ENCODE measurements at places on chromosomes 1 and 21.

GRCh38 chr1:76674689-76675210, 192.5 kb upstream of the ST6GALNAC5 start:
- no peak for DNase-seq

GRCh38 chr1:5856246-5856815, 135.9 kb downstream of the NPHP4 start:
- peak; percentile 30 for DNase-seq

DNA sequence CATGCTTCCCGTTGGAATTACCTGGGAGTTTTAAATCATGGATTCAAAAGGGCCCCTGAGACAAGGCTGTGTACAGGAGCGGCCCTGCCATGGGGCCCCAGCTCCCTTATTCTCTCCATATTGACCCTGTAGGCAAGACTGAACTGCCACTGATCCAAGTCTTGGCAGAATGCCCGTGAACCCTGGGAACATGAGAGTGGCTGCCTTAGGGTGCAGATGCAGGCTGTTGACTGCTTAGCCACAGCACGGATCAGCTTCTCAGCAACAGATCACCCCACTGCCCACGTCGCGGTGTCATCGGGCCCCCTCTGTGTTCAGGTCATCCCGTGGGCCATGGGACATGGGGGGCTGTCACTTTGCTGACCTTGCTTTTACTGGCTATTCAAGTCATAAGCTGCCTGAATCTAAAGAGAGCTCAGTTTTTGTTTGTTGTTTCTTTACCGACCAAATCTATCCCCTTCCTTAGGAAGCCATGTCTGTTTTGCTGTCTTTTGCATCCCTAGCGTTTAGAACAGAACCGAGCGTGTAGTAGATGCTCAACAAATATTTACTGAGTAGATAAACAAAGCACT, 83.4 kb downstream of the MATN1 start:
- no peak for DNase-seq

- DNase-seq = no peak
These were observed 32.6 kb downstream of the ATP1B1 start for GRCh38 chr1:169138866-169139670.

- DNase-seq = peak; percentile 79
These were observed 614 bp upstream of the CACNA1E start for GRCh38 chr1:181482521-181483284.

GRCh38 chr1:88552226-88552625, 131.8 kb upstream of the PKN2 start:
- no peak for DNase-seq

DNA sequence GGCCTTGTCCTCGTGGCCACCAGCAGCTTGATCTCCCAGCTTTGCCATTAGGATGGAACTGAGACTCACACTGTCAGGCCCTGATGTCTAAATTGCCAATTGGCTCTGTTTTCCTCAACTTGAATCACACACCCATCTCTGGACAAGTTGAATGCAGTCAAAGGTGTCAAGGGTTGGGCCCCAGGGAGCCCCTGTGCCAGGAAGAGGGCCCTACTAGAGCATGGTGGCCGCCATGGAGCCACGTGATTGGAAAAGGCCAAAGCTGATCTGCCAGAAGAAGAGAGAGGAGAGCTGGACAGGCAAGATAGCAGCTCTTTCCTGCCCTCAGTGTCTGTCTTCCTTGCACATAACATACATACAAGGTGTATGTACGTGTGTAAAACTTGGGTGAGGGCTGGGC, 54.9 kb upstream of the NEK2 start:
- DNase-seq = no peak

DNA sequence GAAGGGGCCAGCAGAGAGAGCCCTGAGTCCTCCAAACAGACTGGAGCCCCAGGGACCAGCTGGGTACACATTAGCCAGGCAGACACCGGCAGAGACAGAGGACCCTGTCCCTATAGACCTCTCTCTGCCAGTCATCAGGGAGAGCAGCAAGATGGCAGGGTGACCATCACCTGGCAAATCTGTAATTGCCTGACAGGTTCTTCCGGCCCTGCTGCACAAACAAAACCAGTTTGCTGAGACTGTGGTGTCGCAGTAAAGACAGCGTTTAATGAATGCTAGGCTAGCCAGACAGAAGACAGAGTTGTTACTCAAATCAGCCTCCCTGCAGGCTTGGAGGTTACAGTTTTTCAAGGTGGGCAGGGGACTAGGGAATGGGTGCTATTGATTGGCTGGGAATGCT, 618.9 kb downstream of the NPHP4 start:
- DNase-seq = no peak

Data from ELF-1 (cell line).